ENCODE measurements at places on chromosomes 12 and 14.
A peak's percentile ranks its signal among the peaks of the same experiment; 100 is the strongest.

- no peak for DNase-seq
These were observed 3.7 kb downstream of the ITGA5 start for GRCh38 chr12:54415221-54415929.

- DNase-seq, result no peak
These were observed 98.8 kb downstream of the DACT1 start for GRCh38 chr14:58736606-58737005.

DNA sequence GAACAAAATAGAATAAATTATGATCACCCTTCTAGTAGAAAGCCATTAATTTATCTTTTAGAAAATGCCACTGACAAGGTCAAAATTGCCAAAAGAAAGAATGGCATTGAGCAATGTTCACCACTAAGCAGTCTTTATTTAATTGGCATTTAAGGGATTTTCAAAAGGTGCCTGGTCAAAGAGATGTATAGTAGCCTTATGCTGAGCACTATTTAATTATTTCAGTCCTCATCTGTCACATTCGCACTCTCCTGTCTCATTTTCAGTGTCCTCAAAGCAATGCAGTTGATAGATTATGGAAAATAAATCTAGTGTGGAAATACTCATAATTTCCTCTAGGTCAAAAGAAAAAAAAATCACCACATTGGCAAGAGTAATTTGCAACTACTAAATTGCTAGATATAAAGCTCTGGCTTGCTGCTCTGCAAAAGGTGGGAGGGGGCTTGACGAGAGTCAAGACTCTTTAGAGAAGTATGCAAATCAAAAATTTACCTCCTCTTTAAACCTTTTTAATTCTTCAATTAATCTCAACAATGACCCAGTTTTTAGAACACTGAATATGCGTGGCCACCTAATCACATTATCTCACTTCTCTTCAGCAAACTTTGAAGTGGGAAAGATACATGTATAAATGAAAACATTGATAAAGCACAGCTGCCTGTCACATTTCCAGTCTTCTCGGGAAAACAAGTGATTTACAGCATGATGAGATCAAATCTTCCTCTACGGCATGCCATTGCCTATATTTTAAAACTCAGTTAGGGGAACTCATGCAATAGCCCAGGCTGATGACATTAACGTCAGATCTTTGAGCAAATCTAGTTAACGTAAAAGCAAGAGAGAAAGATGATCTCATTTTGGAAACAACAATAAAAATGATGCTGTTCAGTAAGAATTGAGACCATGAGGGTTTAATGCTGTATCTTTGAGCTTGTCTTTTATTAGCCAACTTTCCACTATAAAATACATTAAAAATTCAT is 373.1 kb upstream of the DCN start:
- no peak for DNase-seq

- no peak for DNase-seq
These were observed 575.5 kb downstream of the ALG10 start for GRCh38 chr12:34597548-34598351.

DNA sequence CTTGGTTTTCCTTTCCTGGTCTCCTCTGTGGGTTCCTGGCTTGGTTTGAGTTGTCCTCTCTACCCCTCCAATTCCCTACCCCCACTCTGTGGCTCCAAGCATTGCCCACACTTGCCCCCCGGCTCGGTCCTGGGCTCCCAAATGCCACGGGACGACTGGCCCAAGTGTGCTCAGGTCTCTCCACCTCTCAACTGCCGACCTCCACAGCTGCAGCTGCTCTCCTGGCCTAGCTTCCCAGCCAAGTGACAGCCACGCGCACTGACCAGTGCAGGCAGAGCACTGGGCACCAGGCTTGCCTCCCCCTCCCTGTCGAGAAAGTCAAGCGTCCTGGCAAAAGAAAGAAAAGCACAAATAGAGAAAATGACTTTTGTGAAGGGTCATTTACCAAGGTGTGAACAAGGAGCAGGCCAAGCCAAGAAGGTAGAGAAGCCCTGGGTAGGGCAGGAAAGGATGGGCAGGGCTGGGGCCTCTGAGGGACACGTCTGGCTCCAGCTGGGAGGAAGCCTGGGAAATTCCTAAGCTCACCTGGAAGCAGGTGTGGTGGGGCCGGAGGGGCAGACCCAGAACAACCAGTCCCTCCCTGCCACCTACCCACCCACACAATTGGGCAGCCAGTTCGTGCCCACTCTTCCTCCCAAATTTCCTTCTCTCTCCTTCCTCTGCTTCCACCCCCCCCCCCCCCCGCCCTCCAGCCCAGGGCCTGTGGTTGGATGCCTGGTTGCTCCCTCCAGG is 1.8 kb upstream of the CEP170B start:
- DNase-seq, result no peak

DNA sequence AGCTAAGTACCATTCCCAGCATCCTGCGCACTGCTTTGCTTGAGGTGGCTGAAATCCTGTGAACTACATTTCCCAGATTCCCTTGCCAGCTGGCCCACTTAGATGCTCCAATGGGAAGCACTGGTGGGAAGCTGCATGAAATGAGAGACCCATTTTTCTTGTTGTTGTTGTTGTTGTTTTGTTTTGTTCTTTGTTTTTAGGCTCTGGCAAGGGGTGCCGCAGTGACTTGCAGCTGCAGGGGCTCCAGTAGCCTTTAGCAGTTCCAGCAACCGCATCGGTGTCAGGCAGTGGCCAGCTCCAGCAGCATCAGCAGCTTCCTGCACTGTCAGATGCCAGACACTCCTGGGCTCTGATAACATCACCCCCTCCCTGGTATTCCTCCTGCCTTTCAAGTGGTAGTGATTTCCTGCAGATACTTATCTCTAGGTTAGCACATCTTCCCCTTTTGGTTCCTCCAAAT is 8.8 kb upstream of the EGLN3 start:
- DNase-seq, result no peak

GRCh38 chr12:47882781-47883546 is 21.8 kb downstream of the VDR start:
- DNase-seq, result peak; percentile 67

- DNase-seq, result no peak
These were observed 18.1 kb downstream of the BEGAIN start for GRCh38 chr14:100568998-100569733.

DNA sequence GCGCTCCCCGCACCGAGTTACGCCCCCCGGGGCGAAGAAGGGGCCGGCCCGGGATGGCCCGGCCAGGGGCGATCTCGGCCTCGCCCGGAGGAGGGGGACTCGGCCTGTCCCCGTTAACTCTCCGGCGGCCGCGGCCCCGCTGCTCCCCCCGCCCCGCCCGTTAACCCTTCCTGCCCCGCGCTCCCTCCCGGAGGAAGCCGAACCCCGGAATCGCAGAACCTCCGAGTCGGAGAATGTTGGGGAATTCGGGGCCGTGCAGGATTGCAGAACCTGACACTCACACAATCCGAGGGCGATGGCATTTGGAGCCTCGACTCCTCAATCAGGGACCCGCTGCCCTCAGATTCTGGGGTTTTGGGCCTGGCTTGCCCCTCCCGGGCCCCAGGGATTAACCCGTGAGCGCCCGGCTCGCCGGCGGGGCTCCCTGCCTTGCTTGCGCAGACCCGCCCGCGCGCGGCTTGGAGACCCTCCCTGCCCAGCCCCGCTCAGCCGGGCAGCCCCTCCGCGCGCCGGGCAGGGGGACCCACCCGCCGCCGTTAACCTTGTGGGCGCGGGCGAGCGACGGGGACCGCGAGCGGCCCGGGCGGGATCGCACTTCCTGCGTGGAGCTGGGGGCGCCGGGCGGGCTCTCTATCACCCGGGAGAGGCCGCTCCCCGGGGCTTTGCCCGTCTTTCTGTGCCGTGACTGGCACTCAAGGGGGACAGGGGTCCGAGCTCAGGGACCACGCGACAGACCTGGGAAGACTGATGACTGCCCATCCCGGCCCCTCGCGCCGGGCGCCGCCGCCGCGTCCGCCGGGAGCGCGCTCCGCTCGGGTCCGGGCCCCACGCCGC is 18.8 kb downstream of the BEGAIN start:
- DNase-seq, result no peak

- DNase-seq, result no peak
These were observed 24.6 kb upstream of the TRIM9 start for GRCh38 chr14:51119411-51120051.

GRCh38 chr12:113314121-113314529 is 20.8 kb downstream of the SLC8B1 start:
- DNase-seq, result no peak

GRCh38 chr12:4289231-4289878 is 15.8 kb downstream of the CCND2 start:
- DNase-seq, result no peak

- no peak for DNase-seq
These were observed 79.8 kb upstream of the DIO2 start for GRCh38 chr14:80291101-80291500.

DNA sequence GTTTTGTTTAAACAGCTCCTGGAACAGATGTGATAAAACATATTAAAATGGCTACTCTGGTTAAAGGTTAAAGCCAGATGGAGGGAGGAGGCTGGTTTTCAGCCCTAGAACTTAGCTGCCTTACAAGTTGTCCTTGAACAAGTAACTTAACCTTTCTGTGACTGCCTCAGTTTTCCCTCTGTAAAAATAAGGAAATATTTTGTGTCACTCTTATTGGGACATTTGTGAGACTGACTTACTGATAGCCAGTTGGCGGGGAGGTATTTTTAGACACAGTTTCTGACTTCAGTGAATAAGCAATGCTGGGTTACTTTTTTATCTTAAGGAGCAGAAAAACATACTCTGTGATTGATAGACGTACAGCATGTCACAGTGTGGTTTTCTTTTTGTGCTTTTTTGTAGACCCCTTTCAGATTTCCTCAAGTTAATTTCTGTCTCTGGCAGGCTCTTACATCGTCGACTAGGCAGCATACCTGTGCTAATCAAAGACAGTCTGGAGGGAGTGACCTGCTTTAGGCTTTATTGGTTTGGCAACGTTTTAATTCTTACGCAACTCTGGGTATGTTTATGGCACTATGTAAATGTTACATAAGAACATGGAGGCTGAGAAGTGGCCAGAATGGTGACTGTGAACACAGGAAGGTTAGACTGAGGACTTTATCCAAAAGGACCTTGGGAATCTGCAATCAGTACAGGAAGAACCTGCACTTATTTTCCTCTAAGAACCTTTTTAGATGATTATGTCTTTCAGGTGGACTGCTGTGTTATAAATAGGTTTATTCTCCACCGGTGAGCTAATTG is 3.3 kb downstream of the ACVR1B start:
- no peak for DNase-seq

GRCh38 chr12:110311903-110312302 is 30.9 kb downstream of the ATP2A2 start:
- no peak for DNase-seq

DNA sequence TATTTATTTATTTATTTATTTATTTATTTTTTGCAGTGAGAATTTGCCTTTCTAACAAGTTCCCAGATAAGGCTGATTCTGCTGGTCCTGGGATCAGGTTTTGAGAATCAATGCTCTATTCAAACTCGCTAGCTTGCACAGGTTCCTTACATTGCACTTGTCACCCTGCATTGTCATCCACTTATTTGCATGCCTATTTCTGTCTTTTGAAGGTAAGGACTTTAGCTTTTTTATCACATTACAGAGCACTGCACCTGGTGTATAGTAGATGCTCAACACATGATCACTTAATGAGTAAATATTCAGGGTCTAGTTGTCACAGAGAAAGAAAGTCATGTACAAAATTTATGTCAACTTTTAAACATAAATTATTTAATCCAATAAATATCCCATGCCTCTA is 219.7 kb upstream of the BTG1 start:
- DNase-seq, result no peak

DNA sequence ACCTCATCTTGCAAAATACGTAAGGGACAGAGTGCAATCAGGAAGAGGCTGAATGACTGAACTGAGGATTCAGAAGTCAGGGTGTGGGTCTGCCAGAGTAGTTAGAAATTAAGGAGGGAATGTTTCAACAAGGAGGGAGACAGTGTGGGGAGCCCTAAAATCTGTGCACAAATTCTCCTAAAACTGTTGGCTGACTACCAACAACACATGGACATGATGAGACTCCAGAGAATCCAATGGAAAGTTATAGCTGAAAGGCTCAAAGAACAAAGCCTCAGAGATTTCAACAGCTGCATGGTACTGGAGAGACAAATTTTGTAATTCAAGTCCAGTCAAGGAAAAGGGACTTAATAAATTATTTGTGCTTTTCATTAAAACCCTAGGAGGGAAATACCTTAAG is 36.1 kb upstream of the NEDD1 start:
- no peak for DNase-seq

- peak; percentile 97 for DNase-seq
These were observed 625 bp upstream of the ARHGAP5 start for GRCh38 chr14:32076278-32077080.

DNA sequence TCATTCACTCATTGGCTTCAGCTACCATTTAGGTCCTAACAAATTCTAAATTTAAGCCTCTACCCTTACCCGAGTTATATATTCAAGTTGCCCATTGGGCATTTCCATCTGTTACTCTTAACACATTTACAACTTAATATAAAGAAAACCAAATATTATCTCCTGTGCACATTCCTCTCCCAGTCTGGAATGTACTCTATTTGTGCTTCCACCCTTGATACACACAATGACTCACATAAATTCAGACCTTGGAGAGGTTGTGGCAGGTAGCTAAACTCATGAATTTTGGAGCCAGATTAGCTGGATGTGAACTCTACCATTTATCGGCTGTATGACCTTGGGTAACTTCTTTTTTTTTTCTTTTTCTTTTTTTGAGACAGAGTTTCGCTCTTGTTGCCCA is 51.1 kb downstream of the BRMS1L start:
- DNase-seq, result no peak

GRCh38 chr12:65296508-65297265 is 18.2 kb downstream of the MSRB3 start:
- DNase-seq, result no peak

DNA sequence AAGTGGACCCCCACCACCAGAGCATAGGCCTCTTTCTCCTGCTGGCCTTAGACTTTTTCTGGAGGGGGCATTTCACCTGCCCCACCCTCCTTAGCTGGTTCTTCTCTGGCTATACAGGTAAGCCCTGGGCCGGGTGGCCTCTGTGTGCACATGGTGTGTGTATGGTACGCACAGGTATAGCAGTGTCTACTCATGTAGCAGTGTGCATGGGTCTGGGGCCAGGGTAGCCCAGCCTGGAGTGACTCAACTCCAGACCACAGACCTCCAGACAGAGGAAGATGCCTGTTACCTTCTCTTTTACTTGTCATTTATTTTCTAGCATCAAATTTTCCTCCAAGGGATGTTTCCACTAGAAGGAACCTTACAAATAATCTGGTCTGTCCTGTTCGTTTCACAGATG is 6.9 kb downstream of the KCNA5 start:
- DNase-seq, result no peak

GRCh38 chr14:103521438-103521950 is 1.1 kb downstream of the CKB start:
- DNase-seq, result no peak

DNA sequence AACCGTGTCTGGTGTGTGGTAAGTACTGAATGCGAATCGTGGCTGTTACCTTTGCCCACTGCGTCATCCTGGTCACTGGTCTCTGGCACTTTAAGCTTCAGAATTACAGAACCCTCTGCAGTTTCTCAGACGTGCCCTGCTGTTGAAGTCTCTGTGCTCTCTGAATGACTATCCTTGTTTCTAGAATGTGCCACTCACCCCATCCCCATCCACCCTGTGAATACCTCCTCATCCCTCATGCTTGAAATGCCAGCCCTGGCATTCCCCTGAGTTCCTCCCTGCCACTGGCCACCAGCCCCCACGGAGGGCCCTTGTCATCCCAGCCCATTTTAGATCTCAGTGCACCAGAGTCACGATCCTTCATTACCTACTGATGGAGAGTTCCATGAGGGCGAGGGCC is 21.3 kb downstream of the TPCN1 start:
- no peak for DNase-seq

Data from NCI-H1092 (cell line).